Effector CD4-positive, alpha-beta T cell (primary cell): ENCODE measurements at places on chromosomes 16 and 17.

DNA sequence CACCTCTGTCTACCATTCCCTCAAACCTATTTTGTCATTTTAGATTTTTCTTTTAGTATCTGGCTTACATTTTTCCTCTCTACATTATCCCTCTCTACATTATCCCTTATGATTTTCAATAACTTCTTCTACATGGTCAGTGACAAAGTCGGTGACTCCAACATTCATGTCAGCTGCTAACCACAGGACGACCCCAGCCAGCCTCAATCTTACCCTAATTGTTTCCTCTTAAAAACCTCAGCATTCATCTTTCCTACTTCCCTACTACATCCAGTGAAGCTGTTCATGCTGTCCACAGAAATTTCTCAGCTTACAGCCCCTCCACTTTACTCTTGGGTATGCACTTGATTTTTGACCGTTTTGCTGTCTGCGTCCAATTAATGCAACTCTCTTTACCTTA is 8.3 kb downstream of the MYH10 start:
- no peak for DNase-seq

DNA sequence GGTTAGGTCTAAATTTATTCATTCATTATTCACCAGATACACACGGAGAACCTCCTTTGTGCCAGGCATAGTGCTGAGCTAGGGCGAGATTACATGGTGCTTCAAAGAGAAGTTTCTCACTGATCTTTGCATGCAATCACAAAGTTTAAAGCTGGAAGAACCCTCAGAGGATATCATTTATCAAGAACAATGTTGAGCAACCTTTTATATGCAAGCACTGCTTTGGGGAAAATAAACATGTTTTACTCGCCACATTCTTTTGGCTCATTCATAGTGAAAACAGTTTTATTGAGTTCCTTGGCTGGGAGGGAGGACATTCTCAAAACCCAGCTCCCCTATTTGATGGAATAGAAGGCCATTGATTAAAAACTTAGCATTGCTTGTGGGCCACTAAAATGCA is 49.8 kb upstream of the XYLT1 start:
- no peak for DNase-seq

GRCh38 chr17:66445229-66445628 is 142.8 kb downstream of the PRKCA start:
- DNase-seq: no peak

- no peak for DNase-seq
Measured at GRCh38 chr16:78443542-78444364, 344.3 kb downstream of the WWOX start.

- DNase-seq: no peak
Measured at GRCh38 chr17:16287563-16288027, 65.7 kb downstream of the CENPV start.

- no peak for DNase-seq
Measured at GRCh38 chr17:77193653-77194052, 52.9 kb downstream of the SEC14L1 start.

DNA sequence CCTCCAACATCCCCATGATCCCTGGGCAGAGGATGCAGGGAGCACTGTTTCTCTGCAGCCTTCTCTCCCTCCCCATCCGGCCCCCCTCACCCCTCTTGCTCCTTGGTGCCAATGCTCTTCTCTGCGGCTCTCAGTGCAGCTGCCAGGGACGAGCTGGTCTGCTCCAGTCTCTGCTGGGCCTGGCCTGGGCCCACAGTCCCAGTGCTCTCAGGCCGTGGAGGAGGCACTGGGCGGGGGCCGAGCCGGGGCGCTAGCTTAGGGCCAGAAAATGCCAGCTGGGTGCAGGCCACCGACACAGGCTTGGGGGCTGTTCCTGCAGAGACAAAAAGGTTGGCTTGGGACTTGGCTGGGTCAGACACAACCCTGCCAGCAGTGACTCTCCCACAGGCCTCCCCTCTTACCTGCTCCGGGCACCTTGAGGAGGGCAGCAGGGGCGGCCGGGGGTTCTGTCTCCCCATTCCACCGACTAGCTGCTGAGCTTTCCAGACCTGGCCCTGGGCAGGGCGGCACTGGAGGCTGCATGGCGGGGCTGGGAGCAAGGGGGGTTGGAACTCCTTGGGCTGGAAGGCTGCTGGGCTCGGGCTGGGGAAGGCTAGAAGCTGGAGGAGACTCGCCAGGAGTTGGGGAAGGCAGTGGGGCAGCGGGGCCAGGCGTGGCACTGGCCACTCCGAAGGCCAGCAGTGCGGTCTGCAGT is 13.8 kb downstream of the CASKIN2 start:
- no peak for DNase-seq

GRCh38 chr17:74520790-74521480 is 10.3 kb downstream of the CD300LB start:
- DNase-seq: no peak
